CD4-positive, CD25-positive, alpha-beta regulatory T cell (primary cell): ENCODE measurements at places on chromosomes 2 and 18.
A peak's percentile ranks its signal among the peaks of the same experiment; 100 is the strongest.

GRCh38 chr2:102436323-102436722 lies 13.4 kb downstream of the IL18RAP start:
- no peak for DNase-seq

DNA sequence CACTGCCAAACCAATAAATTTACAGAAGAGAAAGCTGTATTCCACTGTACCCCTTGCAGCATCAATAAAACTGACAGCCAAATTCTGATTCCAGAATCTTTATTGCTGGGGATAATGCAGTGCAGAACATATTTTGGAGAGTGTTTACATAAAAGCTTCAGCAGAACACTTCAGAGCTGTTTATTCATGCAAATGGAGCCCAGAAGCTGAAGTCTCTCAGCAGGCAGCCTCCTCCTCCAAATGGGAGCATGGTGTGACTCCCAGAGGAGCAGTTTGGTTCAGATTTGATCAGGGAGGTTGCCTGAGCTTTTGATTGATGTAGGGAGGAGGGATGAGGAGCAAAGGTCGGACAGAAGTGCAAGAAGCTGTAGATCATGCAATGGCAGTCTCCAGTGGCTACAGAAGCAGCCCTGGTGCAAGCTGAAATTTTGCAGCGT lies 22.4 kb downstream of the LHCGR start:
- DNase-seq: no peak

DNA sequence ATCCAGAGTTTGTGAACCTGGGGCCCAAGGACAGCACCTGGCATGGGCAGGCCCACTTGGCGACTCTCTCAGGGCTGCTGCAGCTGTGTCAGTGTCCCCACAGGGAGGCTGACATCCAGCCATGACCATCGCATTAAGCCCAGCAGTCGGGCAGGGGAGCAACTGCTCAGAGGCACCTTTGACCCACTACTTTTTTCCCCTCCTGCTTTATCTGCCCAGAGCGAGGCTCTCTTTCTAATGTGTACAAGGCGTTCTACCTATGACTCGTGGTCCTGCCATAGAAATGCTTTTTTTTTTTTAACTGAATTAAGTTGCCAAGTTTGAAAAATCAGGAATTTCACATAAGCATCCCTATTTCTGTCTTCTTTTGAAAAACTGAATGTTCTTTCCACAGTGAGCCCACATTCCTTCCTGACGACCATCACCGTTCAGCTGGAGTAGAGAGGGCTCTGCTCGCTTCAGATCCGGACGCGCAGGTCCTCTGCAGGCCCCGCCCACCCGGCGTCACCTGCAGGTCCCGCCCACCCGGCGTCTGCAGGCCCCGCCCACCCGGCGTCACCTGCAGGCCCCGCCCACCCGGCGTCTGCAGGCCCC lies 403 bp upstream of the CLUL1 start:
- no peak for DNase-seq

- peak; percentile 27 for DNase-seq
These were observed at the start of gene BAZ2B for GRCh38 chr2:159616286-159616701. BAZ2B (minus strand) TSS chr2:159616548; CDS start chr2:159478719, 137,829 bp downstream.
